GM23248 (cell line): ENCODE measurements at places on chromosomes 2 and 18. TPM values are rescaled to one million over a fixed set of nuclear protein-coding genes. Genes with fewer than 3 reads are reported as not detected.
A peak's percentile ranks its signal among the peaks of the same experiment; 100 is the strongest.

DNA sequence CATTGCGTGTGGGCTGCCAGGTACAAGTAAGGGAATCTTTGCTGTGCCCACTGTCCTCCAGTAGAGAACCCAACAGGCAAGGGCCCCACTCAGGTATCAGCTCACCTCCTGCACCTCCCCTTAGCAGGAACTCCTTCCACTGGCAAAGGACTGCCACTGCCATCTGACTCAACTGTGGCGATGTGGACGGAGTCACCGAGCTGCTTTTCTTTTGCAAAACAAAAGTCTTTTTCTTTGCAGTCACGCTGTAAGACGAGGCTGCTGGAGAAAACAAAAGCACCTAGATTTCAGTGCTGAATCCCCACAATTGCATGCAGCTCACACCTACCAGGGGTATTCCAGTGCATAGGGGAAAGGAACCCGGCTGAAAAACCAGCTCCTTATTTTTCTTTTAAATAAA is 7.9 kb downstream of the MTERF4 start:
- H3K27me3 ChIP-seq, result no peaks in the 10 kb centered on the region
- no peak overlapping the region for H3K4me3 ChIP-seq
- peaks cover 40% of the 10 kb centered on the region for H3K36me3 ChIP-seq
- no peak overlapping the region for H3K27ac ChIP-seq

GRCh38 chr18:13520306-13520705 is 206.1 kb downstream of the FAM210A start:
- H3K36me3 ChIP-seq, result no peaks in the 10 kb centered on the region
- H3K27me3 ChIP-seq, result no peaks in the 10 kb centered on the region
- no peak for DNase-seq
- no peak overlapping the region for H3K4me3 ChIP-seq
- H3K4me1 ChIP-seq, result no peaks in the 10 kb centered on the region

GRCh38 chr18:36399055-36399454 is 101.5 kb downstream of the FHOD3 start:
- no peaks in the 10 kb centered on the region for H3K36me3 ChIP-seq
- DNase-seq, result no peak
- H3K27ac ChIP-seq, result no peak overlapping the region
- no peaks in the 10 kb centered on the region for H3K27me3 ChIP-seq

DNA sequence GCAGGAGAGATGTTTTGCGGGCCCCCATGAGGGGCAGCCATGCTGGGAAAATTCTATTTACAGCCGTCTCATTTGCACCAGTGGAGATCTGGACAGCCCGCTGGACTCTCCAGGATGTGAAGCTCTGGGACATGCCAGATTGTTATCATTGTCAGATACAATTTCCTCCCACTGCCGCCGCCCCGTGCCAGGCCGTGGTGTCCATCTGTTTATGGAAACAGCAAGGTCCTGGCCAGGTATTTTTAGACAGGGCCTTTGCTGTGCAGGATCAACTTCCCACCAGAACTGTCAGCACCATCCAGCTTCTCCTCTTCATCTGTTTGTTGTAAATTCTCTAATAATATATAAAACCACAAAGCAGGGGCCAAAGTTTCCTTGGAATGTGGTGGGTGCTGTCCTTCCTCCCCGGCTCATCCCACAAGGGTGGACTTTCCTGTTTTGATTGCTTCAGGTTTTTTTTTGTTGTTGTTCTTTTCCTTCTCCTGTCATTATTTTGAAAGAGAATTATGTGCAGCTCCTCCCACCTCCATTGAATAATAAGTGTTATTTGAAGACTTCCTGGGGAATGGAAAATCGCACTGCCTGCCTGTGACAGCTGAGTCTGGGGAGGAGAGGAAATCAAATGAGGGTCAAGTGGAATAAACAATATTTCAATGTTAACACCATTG is 398.1 kb downstream of the TNS1 start:
- H3K4me3 ChIP-seq, result no peak overlapping the region
- no peak for DNase-seq
- no peaks in the 10 kb centered on the region for H3K36me3 ChIP-seq
- peaks cover 34% of the 10 kb centered on the region for H3K27me3 ChIP-seq
- H3K27ac ChIP-seq, result no peak overlapping the region

DNA sequence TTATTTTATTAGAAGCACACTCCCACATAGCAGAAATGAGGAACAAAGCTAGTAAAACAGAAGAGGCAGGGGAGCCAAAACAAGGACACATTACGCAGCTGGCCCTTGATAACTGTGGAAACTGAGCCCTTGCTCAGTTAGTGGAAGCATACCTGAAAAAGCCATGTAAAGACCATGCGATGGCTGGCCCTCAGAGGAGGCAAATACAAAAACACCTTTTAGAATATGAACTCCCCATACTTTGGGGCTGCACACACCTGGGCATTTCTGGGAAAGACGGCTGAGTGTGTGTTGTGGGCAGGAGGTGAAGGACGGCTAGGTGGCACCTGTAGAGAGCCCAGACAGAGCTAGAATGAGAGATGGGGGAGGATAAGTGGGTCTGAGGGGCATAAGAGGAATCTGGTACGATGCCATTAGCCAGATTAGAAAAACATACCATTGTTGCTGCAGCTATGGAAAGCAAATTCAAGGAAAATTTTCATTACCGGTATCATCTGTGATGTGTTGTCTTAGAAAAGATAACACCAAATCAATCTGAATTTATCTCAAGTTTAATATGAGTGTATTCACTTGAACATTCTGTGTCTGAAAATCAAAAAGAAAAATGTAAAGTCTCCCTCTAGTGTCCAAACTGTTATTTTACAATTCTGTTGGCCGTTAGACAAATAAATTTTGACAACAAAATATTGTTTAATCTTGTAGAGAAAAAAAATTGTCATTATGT is 45.2 kb upstream of the SULT1C3 start:
- peak; percentile 32 for DNase-seq
- peaks cover 4% of the 10 kb centered on the region; the same call in 1 of the 2 replicates for H3K4me1 ChIP-seq
- no peak overlapping the region for H3K4me3 ChIP-seq
- no peaks in the 10 kb centered on the region for H3K27me3 ChIP-seq
- no peak overlapping the region for H3K27ac ChIP-seq
- H3K36me3 ChIP-seq, result no peaks in the 10 kb centered on the region

GRCh38 chr2:217451666-217452065 is 551.1 kb downstream of the TNS1 start:
- H3K4me1 ChIP-seq, result peaks cover 6% of the 10 kb centered on the region; the same call in 1 of the 2 replicates
- H3K36me3 ChIP-seq, result no peaks in the 10 kb centered on the region
- no peaks in the 10 kb centered on the region for H3K27me3 ChIP-seq
- H3K27ac ChIP-seq, result no peak overlapping the region
- H3K4me3 ChIP-seq, result no peak overlapping the region
- DNase-seq, result peak; percentile 47

The ADAM23 gene
- 3.5 and 4.4 TPM in 2 replicates for total RNA-seq

The SMAD4 gene
- total RNA-seq, result 90.4 and 175 TPM in 2 replicates

The ALPP gene
- total RNA-seq, result not detected in 2 replicates

The XIRP2 gene
- not detected in 2 replicates for total RNA-seq

The COL5A2 gene
- total RNA-seq, result 962 and 974 TPM in 2 replicates

The CHRNG gene
- total RNA-seq, result not detected in 2 replicates
